HFFc6 (cell line): ENCODE measurements at places on chromosomes 2 and 18.

- peaks cover 13% of the 10 kb centered on the region for H3K36me3 ChIP-seq
- H3K4me1 ChIP-seq: peaks cover 83% of the 10 kb centered on the region
- H3K27me3 ChIP-seq: no peaks in the 10 kb centered on the region; the same call in none of the 2 replicates
- peak; percentile 44 for DNase-seq
- peak overlapping the region; percentile 21; the same call in 1 of the 2 replicates for H3K4me3 ChIP-seq
- H3K27ac ChIP-seq: peak overlapping the region; percentile 83
These were observed 30.6 kb upstream of the CHRNA1 start for GRCh38 chr2:174794851-174795374.

- H3K27ac ChIP-seq: no peak overlapping the region
- peaks cover 11% of the 10 kb centered on the region for H3K4me1 ChIP-seq
- H3K27me3 ChIP-seq: no peaks in the 10 kb centered on the region; the same call in 1 of the 2 replicates
- H3K4me3 ChIP-seq: no peak overlapping the region
- no peak for DNase-seq
These were observed 707.6 kb downstream of the SLC4A3 start for GRCh38 chr2:220334871-220335590.

GRCh38 chr18:13371689-13372418 is 153.3 kb downstream of the LDLRAD4 start:
- H3K27ac ChIP-seq: no peak overlapping the region
- DNase-seq: no peak
- no peak overlapping the region for H3K4me3 ChIP-seq

DNA sequence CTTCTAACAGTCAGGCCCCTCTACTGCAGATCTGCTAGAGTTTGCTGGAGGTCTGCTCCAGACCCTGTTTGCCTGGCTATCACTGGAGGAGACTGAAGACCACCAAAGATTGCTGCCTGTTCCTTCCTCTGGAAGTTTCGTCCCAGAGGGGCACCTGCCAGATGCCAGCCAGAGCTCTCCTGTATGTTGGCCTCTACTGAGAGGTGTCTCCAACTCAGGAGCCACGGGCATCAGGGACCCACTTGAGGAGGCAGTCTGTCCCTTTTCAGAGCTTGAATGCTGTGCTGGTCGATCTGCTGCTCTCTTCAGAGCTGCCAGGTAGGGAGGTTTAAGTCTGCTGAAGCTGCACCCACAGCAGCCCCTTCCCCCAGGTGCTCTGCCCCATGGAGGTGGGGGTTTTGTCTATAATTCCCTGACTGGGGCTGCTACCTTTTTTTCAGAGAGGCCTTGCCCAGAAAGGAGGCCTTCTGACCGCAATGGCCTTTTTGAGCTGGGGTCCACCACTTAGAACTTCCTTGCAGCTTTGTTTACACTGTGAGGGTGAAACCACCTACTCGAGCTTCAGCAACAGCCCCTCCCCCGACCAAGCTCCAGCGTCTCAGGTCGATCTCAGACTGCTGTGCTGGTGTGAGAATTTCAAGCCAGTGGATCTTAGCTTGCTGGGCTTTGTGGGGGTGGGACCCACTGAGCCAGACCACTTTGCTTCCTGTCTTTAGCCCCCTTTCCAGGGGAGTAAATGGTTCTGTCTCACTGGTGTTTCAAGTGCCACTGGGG is 566.0 kb downstream of the NR4A2 start:
- H3K27me3 ChIP-seq: peaks cover 2% of the 10 kb centered on the region
- no peaks in the 10 kb centered on the region for H3K36me3 ChIP-seq
- H3K27ac ChIP-seq: no peak overlapping the region

GRCh38 chr2:104975851-104976250 is 62.0 kb upstream of the MRPS9 start:
- no peak for DNase-seq
- H3K36me3 ChIP-seq: no peaks in the 10 kb centered on the region
- H3K27me3 ChIP-seq: peaks cover 2% of the 10 kb centered on the region; the same call in 1 of the 2 replicates

DNA sequence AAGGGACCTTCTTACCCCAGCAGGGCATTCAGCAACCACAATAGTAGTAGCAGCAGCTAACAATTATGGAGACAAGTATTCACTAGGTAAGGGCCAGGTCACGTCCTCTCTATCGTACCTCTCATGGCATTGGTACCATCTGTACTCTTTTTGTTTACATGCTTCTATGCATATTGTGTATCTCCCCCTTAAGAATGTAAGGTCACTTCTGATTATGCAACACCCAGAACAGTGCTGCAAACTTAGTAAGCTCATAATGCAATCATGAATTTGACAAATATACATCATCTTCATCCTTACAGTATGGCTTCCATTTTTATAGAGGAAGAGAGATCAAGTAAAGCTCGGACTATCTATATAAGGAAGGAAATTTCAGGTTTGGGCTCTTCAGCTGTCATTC is 46.1 kb downstream of the SPRED2 start:
- H3K27me3 ChIP-seq: peaks cover 5% of the 10 kb centered on the region
- no peak for DNase-seq
- H3K4me1 ChIP-seq: peaks cover 85% of the 10 kb centered on the region
- no peaks in the 10 kb centered on the region for H3K36me3 ChIP-seq
- H3K4me3 ChIP-seq: no peak overlapping the region

- H3K27ac ChIP-seq: no peak overlapping the region
- no peak for DNase-seq
- no peak overlapping the region for H3K4me3 ChIP-seq
- no peaks in the 10 kb centered on the region for H3K36me3 ChIP-seq
- H3K27me3 ChIP-seq: no peaks in the 10 kb centered on the region
These were observed 798.1 kb downstream of the CPS1 start for GRCh38 chr2:211354481-211354880.

DNA sequence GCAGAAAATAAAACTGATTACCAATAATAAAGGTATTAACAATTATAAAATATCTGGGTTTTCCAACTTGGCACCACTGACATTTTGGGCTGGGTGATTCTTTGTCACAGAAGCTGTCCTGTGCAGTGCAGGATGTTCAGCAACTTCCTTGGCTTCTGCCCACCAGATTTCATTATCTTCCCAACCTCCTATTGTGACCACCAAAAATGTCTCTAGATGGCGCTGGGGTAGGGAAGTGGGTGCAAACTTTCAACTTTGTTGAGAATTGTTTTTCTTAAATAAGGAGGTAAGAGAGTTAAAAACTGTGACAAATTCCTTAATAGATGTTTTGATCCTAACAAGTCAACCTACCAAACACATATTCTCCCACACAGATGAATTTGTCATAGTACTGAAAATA is 90.1 kb downstream of the GAREM1 start:
- no peaks in the 10 kb centered on the region for H3K36me3 ChIP-seq
- H3K4me3 ChIP-seq: no peak overlapping the region
- no peaks in the 10 kb centered on the region; the same call in 1 of the 2 replicates for H3K27me3 ChIP-seq
- H3K27ac ChIP-seq: no peak overlapping the region
- no peak for DNase-seq

DNA sequence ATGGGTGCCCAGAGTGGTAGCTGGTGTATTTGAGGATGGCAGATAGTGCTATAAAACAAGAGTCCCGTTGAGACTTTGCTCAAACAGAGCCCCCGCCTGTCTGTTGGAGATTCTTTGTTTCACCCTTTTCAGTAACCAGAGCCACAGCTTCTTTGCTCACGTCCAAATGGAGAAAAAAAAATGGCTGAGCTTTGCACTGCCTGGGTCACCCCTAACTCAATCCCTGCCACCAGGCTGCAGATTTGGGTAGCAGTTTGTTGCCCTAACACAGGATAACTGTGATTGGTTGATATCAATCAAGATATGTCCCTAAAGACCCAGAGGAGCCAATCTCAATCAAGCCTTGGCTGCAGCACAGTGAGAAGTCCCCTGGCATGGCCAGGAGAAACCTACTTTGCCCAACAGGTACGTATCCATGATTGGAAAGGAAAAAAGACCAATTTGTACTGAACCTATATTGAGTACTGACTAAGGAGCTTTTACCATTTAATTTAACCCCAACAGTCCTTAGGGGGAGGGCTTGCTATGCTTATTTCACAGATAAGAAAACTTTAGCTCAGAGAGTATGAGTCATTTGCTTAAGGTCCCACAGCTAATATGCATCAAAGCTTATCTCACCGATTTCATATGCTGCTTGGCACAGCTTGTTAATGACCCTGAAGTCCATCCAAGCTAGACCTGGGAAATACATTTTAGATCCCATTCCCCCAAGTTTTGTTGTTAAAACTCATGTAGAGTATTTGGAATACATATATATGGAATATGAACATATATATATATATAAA is 72.0 kb upstream of the SH3BP4 start:
- no peak overlapping the region for H3K4me3 ChIP-seq
- peak; percentile 47 for DNase-seq
- peaks cover 12% of the 10 kb centered on the region for H3K36me3 ChIP-seq
- peaks cover 6% of the 10 kb centered on the region for H3K27me3 ChIP-seq
- no peak overlapping the region for H3K27ac ChIP-seq

- no peak overlapping the region for H3K27ac ChIP-seq
- no peak overlapping the region for H3K4me3 ChIP-seq
- no peak for DNase-seq
- peaks cover 3% of the 10 kb centered on the region for H3K27me3 ChIP-seq
These were observed 54.1 kb upstream of the ODC1 start for GRCh38 chr2:10501980-10502802.

DNA sequence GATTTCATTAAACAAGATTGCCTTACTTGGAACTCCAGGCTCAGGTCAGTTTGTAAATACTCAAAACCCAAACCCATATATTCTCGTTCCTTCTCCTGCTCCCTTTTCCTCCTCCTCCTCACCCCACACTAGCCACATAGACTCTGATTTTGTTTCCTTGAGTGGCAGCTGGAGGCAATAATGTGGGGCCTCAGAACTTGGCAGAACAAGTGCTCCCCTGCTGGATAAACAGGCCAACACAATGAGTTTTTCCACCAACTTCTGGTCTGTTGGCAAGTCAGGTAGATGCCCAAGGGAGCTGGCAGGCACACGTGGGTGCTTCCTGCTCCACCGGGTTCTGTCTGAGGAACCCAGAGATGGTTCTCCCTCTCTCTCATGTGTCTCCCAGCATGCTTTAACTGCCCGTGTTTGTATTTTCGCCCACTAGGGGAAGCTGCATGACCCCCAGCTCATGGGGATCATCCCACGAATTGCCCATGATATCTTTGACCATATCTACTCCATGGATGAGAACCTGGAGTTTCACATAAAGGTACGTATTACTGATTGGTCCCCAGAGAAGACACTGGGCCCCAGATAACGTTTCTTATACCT is 61.9 kb downstream of the KIF5C start:
- H3K36me3 ChIP-seq: no peaks in the 10 kb centered on the region
- no peaks in the 10 kb centered on the region for H3K4me1 ChIP-seq
- DNase-seq: no peak
- peaks cover 10% of the 10 kb centered on the region for H3K27me3 ChIP-seq
- H3K27ac ChIP-seq: no peak overlapping the region
- H3K4me3 ChIP-seq: no peak overlapping the region

- H3K36me3 ChIP-seq: no peaks in the 10 kb centered on the region
- H3K27ac ChIP-seq: no peak overlapping the region
- no peaks in the 10 kb centered on the region for H3K4me1 ChIP-seq
These were observed 98.6 kb downstream of the SLC4A10 start for GRCh38 chr2:161722547-161723503.

DNA sequence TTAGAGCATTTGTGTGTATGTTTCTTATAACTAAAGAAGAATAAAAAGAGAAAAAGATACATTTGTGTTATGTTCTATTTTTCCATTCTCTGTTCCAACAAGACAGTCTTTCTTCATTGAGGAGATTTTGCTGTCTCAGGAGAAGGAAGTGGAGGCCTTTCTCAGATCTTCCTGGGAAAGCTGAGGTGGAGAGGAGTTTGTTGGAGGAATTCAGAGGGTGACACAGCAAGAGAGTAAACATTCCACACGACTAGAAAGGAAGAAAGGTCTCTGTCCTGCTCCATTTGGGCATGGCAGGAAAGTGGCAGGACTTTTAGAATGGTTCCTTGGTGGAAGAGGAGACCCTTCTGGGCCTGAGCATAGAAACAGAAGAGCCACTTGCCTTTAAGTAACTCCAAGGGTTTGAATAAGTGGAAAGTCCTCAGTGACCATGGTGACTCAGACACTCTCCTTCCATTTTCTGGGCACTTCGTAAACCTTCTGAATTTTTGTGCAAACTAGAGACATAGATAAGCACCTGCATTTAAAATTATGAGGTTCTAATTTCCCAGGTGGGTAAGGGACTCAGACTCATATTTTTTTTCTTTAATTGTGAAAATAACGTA is 52.3 kb upstream of the COL5A2 start:
- DNase-seq: no peak
- peaks cover 49% of the 10 kb centered on the region for H3K4me1 ChIP-seq
- H3K27me3 ChIP-seq: no peaks in the 10 kb centered on the region
- H3K4me3 ChIP-seq: no peak overlapping the region
- peak overlapping the region; percentile 72 for H3K27ac ChIP-seq

GRCh38 chr2:241870081-241870541 is 582 bp downstream of the RTP5 start:
- H3K27ac ChIP-seq: no peak overlapping the region
- peaks cover 6% of the 10 kb centered on the region; the same call in 1 of the 2 replicates for H3K36me3 ChIP-seq
- H3K27me3 ChIP-seq: peaks cover 2% of the 10 kb centered on the region
- H3K4me1 ChIP-seq: no peaks in the 10 kb centered on the region

DNA sequence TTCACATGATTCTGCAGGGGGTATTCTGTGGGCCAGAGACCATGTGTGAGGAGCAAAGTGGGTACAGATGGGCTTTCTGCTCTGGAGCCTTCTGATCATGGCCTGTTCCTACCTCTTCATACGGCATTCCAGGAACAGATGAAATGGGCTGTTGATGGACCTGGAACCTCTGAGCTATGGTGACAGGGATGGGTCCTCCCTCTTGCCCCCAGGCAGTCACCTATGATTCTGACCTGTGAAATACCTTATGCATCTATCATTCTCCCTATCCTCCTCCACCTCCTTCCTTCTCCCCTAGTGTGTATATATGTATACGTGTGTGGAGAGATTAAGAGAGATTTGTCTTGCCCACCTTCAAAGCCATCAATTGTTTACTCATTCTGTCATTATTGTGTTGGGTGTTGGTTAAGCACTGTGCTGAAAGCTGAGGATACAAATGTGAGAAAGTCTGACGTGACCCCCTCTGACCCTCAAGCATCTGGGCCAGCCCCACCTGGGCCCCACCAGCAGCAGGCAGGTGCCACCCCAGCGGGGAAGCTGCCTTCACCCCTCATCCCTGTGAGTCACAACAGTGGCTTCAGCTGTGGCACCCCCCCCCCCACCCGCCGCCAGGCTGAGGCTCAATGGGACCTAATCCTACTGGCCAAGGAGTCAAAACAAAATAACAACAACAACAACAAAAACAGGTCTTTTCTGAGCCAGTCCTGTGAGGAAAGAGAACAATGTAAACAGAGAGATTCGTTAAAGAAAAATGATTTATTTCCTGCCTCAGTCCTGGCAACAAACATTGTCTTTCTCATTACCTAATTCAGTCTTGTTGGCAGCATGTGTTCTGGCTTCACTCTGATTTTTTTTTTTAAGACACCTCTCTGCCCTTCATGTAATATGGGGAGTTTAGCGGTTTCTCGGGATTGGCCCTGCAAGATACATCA is 103.8 kb upstream of the CDC42EP3 start:
- peaks cover 5% of the 10 kb centered on the region; the same call in 1 of the 2 replicates for H3K36me3 ChIP-seq
- no peak for DNase-seq
- peak overlapping the region; percentile 96 for H3K27ac ChIP-seq
- peaks cover 97% of the 10 kb centered on the region for H3K4me1 ChIP-seq
- H3K27me3 ChIP-seq: no peaks in the 10 kb centered on the region
